ENCODE measurements at places on chromosomes 1 and 21. TPM values are rescaled to one million over a fixed set of nuclear protein-coding genes. Genes with fewer than 3 reads are reported as not detected.
A peak's percentile ranks its signal among the peaks of the same experiment; 100 is the strongest.

The C1orf185 gene
- total RNA-seq, result not detected

The CD160 gene
- not detected for total RNA-seq

- H3K4me3 ChIP-seq, result peak overlapping the region; percentile 40
- H3K36me3 ChIP-seq, result no peaks in the 10 kb centered on the region
- peak overlapping the region; percentile 64 for H3K27ac ChIP-seq
- H3K4me1 ChIP-seq, result peaks cover 38% of the 10 kb centered on the region
- no peaks in the 10 kb centered on the region for H3K27me3 ChIP-seq
Measured at GRCh38 chr1:222817529-222817928, 2.7 kb downstream of the DISP1 start.

DNA sequence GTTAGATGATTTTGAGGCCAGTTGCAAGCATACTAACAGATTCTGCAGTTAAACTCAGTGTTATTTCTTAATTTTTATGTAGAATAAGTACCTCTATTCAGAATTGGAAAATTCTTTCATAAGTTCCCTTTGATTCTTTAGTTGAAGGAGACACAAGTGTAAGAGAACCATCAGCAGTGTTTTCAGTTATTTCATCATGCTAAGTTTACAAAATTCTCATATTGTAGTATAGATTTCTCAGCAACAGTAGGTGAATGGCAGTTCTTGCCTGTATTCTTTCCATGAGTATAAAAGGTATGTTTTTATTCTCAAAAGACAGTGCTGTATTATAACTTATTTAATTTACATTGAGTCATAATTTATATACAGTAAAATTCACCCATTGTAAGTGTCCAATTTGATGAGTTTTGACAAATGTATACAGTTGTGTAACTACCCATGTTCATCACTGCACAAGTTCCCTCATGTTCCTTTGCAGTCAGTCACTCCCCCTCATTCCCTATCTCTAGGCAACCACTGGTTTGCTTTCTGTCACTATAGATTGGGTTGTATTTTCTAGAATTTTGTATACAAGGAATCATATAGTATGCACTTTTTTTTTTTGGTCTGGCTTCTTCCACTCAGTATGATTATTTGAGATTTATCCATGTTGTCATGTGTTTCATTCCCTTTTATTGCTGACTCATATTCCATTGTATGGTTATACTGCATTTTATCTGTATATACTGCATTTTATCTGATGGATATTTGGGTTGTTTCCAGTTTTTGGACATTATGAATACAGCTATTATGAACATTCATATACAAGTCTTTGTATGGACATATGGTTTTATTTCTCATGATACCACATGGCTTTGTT, 3.9 kb downstream of the RPS6KC1 start:
- no peaks in the 10 kb centered on the region for H3K36me3 ChIP-seq
- peak; percentile 44 for DNase-seq
- no peak overlapping the region for H3K4me3 ChIP-seq
- H3K4me1 ChIP-seq, result peaks cover 38% of the 10 kb centered on the region

DNA sequence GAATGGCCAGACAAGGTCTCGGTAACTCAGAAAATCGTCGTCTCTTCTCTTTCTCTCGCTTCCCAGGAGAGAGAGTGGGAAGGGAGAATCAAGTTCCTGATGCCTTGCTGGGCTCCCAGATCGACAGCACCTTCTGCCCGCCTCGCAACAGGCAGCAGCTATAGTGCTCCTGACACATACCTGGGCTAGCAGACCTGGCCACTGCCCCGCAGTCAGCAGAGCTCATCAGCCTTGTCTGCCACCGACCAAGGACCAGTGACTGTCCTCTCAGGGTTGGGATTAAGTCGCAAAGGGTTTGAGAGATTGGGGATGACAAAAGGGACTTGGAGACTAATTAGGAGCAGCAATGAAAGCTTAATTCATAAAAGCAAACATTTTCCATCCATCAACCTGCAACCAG, 4.1 kb downstream of the RUNX3 start:
- no peak for DNase-seq
- no peaks in the 10 kb centered on the region for H3K4me1 ChIP-seq
- H3K4me3 ChIP-seq, result no peak overlapping the region
- H3K27me3 ChIP-seq, result peaks cover 61% of the 10 kb centered on the region
- H3K27ac ChIP-seq, result no peak overlapping the region

GRCh38 chr1:54296666-54297065, 96.7 kb downstream of the MRPL37 start:
- no peaks in the 10 kb centered on the region for H3K4me1 ChIP-seq
- no peak overlapping the region for H3K27ac ChIP-seq
- H3K27me3 ChIP-seq, result no peaks in the 10 kb centered on the region
- no peak overlapping the region for H3K4me3 ChIP-seq
- no peaks in the 10 kb centered on the region for H3K36me3 ChIP-seq

All from PC-3 (cell line).